ENCODE measurements at places on chromosomes 6 and 20.

DNA sequence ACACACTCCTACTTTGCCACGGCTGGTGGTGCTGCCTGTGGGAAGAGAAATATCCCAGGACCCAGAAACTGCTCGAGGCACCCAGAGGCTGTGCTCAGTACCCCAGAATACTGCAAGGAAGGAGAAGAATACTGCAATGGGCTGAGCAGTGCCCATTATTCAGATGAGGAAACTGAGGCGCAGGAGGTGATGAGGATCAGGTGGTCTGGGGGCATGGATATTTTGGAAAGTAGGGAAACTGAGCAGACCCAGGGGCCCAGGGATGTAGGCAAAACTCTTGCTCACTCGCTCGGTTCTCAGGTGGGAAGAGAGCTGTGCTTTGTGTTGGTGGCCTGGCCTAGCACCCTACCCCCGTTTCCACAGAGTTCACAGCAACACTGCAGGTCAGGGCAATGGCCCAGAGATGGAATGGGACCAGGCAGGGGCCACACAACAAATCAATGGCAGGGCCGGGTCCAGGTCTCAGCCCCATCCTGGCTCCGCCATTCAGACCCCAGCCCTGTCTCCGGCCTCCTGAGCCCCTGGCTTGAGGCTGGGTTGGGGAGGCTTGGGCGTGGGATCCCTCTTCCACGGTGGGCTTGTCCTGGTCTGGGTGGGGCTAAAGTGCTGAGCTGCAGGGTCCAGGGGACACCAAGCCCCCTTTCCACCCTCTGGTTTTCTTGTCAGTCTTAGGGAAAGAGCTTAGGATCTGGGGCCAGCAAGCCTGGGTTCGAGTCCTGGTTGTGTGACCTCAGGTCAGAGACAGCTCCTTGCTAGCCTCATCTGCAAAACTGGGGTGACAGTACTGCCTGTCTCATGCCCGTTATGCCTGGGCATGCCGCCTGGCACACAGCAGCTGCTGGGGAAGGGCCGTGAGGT is 33.9 kb downstream of the SUN5 start:
- DNase-seq, result no peak

DNA sequence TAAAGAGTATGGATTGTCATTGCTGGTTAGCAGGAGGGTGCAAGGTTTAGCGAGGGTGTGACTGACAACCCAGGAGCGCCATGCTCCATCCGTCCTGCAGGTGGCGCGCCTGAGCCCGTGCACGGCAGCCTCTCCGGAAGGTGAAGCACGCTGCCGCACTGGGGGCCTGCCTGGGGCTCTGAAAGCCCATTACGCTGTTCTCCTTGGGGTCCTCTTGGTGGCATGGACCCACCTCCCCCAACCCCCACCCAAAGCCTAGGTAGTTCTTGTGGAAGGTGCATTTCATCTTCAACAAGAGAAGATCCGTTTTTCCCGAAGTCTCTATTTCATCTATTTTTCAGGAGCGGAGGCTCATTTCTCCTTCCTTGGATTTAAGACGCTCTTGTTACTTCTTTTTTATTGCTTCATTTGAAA is 197.4 kb upstream of the KCNG1 start:
- peak; percentile 38 for DNase-seq

DNA sequence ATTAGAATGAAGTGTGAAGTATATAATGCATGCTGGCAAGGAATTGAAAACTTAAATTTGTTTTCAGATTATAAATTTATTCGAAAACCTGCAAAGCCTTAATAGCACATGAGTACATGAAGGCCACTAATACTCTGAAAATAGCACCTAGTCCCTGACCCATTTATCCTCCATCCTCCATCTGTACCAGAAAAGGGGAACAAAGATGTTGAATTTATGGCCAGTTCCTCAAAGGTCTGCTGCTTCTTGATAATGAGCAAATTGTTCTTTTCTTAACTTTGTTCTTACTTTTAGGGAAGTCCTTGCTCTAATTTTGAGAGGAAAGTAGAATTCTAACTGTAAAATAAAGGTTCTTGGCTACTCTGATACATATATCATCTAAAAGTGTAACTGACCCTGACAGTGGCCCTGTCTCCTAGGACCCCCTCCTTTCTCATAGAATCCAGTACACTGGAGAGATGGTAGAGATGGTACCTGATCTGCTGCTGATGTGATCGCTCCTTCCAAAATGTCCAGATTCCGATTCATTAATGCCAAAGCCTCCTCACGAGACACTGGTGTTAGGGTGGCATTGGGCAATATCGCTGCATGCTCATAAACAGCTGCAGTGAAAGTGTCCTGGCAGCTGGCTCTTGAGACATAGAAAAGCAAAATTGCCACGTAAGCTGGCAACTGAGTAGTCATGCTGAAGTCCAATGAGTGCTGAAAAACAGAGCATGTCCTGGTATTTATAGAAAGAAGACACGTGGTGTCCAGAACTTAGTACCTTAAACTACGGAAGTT is at the start of gene VNN1:
TSS of gene VNN1 (minus strand) at position 704 of the 783 bp plus-strand sequence. CDS start at position 684, 20 bp downstream.
- peak; percentile 6 for DNase-seq

DNA sequence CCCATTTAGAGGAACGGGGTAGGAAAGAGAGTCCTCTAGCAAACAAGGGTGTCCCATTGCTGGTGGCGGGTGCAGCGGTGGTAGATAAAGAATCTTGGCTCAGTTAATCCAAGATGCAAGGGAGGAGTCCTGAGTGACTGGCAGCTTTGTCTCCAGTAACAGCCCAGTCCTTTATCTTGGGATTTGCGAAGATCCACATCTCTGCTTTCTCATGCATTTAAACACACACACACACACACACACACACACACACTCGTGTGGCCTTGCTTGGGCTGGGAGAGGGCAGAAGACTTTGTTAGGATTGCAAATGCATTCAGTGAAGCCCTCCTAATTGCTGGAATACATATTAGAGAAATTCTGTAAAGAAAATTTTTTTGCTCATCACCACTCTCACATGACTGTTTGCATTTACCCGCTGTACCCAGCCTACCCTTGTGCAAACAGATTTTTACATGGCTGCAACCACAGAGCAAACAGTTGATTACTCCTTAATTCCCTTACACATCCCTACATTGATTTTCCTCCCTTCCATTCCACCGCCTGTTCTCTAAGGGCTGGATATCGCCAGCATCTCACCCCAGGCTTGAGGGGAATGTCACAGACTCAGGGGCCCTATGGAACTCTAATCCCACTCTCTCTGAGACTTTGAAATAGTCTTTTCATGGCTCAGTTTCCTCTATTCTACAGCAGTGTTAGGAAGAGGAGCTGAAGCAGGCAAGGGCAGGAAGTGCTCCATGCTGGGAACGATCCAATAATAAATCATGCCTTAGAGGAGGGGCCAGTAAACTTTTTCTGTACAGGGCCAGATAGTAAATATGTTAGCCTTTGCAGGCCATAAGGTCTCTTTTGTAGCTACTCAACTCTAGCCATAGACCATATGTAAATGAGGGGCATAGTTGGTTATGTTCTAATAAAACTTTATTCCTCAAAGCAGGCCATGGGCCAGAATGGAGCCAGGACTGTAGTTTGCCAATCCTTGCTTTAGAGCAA is 3.5 kb downstream of the C6orf132 start:
- peak; percentile 32 for DNase-seq

DNA sequence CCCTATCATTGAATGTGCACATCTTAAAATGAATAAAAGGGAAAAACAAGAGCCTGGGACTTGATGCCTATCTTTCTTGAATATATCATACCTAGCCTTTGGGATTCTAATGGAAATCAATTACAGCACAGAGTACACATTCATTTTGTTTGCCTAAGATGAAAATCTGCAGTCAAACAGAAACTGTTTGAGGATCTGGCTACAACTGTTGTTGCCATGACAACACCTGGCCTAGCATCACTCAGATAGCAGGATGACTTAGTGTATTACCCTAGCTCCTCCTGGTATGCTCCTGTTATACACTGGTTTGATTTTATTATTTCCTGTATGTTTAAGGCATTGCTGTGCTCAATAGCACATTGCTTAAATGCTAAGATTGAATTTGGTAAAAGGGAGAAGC is 71.5 kb upstream of the LAMP5 start:
- peak; percentile 47 for DNase-seq

- DNase-seq, result peak; percentile 38
These were observed 197.5 kb downstream of the ISM1 start for GRCh38 chr20:13418263-13419229.
